Karpas-422 (cell line): ENCODE measurements at places on chromosomes 13 and 19.

DNA sequence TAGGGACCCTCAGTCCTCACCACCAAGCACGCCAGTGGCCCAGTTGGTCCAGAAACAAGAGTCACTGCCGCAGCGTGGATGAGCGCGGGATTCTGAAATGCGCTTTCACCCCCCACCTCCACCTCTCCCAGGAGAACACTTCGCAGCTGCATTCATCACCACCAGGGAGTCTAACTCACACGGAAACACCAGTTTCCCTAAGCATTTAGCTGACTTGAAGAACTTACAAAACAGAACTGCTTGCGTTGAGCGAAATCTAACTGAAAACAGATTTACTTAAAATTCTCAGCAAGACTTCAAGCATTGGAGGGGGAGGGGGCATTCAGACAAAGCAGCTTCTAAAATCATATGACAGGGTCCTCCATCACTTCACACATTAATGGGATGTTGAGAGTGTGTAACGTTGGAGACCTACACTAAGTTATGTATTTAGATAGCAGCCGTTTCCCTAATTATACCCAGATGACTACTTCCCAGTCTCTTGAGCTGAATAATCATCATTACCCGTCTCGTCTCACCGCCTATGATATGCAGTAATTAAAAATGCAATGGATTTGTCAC is 258.2 kb upstream of the IRS2 start:
- DNase-seq = no peak

GRCh38 chr19:45739498-45740439 is 6.5 kb downstream of the MEIOSIN start:
- DNase-seq = peak; percentile 64

- DNase-seq = peak; percentile 60
Measured at GRCh38 chr13:68081061-68081460, 850.9 kb upstream of the PCDH9 start.

DNA sequence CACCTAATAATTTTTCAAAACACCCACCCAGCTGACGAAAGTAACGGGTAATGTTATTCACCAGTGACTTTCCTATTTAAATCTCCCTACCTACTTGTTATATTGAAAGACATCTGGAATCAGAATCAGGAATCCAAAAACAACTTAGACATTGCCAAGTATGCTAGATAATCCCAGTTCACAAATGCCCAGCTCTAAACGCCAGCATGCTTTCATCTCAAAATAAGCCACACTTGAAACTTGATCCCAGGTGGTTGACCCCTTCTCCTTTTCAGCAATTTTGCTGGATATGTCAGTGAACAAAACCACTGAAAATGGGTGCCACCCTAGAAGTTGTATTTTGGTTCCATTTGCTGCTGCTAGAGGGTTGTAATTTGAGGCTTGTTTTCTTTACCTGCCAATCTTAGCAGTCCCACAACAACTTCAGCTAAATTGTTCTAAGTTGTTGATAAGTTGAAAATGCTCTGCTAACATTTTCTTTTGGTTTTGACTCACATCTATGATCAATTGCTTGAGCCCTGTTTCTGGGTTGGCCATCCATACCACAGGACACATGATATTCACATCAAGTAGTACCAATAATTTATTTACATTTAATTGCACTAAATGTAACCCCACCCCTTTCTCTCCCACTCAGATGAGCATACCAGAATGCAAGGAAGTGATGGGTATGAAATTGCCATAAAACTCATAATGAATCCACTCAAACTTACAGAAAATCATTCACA is 66.4 kb downstream of the DCT start:
- no peak for DNase-seq

DNA sequence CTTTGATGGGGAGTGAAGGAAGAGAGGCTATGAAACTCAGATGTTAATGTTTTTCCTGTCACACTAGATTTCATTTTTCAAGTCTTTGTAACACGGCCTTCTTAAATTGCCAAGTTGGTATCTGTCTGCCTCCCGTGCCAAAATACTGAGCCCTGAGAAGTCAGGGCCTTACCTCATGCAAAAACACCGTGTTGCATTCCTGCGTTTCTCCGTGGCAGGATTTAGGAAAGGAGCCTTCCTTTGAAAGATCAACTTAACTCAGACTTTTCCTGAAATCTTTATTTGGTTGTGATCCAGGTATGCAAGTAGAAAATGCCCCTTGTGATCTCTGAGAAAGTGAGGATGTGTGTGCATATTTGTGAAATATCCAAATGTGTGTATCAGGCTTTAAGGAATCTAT is 1291.0 kb upstream of the SLC10A2 start:
- no peak for DNase-seq

DNA sequence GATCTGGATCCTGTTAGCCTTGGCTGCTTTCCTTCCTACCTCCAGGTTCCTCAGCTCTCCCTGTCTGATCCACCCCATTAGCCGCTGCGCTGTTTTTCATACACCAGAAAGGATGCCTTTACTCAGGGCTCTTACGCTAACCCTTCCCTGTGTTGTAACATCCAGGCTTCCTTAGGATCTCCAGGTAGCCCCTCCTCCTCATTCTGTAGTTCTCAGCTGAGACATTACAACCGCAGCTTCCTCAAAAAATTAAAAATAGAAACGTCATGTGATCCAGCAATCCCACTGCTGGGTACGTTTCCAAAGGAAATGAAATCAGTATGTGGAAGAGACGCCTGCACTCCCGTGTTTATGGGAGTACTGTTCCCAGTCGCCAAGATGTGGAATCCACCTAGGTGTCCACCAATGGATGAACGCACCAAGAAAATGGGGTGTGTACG is 18.4 kb upstream of the MYADM start:
- DNase-seq = no peak

GRCh38 chr13:77492982-77493381 is 42.5 kb upstream of the SCEL start:
- DNase-seq = peak; percentile 74

DNA sequence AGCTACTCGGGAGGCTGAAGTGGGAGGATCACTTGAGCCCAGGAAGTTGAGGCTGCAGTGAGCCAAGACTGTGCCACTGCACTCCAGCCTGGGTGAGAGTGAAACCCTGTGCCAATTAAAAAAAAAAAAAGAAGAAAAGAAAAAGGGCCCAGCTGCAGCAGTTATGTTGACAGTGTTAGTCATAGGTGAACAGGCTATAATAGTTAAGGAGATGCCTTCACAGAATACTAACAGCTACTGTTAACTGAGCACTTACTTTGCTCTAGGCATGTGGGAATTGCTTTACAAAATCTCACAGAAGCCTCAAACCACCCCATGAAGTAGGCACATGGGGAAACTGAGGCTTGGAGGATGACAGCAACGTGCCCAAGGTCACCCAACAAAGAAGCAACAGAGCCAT is 3.9 kb downstream of the FBXO17 start:
- DNase-seq = no peak

- DNase-seq = no peak
Measured at GRCh38 chr13:32159137-32159869, 127.7 kb downstream of the FRY start.

DNA sequence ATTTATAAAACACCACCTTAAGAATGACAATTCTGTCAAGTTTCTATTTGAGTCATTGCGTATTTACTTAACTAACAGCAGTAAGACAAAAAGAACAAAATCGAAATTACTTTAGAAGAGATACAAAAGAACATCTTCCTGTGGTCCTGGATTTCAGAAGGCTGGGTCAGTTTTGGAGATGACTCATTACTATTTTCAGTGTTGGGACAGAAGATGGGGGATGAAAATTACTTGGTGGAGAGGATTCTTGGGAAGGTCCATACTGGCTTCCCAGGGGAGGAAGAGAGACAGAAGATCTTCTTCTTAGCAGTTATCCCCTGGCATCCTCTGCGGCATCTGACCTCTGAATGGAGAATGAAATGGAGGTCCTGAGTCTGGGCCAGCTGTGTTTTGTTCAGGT is 33.5 kb upstream of the CSNK1A1L start:
- DNase-seq = no peak

- peak; percentile 67 for DNase-seq
Measured at GRCh38 chr19:13463296-13463695, 43.0 kb downstream of the CACNA1A start.

DNA sequence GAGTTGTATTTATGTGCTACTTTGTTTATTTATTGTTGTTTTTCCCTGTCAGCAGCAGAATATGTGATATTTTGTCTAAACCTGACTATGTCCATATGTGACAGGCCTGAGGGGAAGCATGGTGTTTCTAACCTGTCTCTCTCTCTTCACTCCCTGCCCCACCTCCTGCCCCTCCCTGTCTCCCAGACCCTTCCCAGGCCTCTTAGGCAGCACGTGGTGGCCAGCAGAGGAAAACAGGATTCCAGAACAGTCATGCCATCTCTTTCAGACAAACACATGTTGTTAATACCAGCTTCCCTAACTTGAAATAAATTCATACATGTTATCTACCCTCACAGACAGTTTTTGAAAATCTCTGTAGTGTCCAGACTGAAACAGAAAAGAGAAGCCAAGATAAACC is 31.0 kb upstream of the ATP11A start:
- DNase-seq = no peak

DNA sequence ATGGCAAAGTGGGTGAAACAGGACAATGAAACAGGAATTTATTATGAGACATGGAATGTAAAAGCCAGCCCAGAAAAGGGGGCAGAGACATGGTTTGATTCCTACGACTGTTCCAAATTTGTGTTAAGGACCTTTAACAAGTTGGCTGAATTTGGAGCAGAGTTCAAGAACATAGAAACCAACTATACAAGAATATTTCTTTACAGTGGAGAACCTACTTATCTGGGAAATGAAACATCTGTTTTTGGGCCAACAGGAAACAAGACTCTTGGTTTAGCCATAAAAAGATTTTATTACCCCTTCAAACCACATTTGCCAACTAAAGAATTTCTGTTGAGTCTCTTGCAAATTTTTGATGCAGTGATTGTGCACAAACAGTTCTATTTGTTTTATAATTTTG is 8.6 kb downstream of the CLN5 start:
- DNase-seq = no peak

DNA sequence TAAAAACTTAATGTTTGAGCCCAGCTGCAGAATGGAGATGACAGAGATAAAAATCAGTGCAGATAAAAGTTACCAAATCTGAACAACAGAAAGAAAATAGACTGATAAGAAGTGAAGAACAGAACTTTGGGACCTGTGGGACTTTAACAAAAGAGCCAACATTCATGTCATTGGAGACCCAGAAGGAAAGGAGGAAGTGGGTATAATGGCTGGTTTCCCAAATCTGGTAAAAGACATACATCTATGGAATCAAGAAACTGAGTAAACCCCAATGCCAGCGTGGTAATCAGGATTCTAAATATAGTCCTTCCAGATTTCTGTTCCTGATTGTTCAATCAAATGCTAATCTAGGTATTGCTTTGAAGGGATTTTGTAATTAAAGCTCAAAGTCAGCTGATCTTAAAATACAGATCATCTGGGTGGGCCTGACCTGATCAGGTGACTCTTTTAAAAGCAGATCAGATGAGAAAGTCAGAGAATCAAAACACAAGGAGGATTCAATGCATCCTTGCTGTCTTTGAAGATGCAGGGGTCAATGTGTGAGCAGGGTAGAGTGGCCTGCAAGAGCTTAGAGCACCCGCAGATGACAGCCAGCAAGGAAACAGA is 25.3 kb upstream of the CEACAM20 start:
- DNase-seq = no peak

DNA sequence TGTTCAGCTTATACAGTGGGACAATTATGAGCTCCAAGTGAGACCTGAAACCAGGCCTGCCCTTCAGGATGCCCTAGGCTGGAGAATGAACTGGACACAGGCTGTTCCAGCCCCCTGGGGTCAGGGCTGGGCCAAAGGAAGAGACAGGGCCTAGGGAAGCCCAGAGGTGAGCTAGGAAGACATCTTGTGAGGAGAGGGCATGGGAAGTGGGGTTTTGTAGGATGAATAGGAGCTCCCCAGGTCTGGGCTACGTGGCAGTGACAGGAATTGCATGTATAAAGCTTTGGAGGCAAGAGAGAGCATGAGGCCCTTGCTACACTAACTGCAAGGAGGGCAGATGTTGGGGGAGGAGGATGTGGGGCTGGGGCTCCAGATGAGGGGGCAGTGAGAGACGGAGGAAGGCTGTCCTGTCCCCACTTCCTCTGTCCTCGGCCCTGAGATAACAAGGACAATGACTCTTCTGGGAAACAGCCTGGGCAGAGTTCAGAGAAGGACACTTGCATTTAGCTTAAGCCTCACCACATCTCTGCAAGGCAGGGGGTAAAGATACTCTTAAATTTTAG is 1.5 kb upstream of the TBXA2R start:
- no peak for DNase-seq

GRCh38 chr19:519449-519865 is 12.1 kb upstream of the CDC34 start:
- DNase-seq = no peak

DNA sequence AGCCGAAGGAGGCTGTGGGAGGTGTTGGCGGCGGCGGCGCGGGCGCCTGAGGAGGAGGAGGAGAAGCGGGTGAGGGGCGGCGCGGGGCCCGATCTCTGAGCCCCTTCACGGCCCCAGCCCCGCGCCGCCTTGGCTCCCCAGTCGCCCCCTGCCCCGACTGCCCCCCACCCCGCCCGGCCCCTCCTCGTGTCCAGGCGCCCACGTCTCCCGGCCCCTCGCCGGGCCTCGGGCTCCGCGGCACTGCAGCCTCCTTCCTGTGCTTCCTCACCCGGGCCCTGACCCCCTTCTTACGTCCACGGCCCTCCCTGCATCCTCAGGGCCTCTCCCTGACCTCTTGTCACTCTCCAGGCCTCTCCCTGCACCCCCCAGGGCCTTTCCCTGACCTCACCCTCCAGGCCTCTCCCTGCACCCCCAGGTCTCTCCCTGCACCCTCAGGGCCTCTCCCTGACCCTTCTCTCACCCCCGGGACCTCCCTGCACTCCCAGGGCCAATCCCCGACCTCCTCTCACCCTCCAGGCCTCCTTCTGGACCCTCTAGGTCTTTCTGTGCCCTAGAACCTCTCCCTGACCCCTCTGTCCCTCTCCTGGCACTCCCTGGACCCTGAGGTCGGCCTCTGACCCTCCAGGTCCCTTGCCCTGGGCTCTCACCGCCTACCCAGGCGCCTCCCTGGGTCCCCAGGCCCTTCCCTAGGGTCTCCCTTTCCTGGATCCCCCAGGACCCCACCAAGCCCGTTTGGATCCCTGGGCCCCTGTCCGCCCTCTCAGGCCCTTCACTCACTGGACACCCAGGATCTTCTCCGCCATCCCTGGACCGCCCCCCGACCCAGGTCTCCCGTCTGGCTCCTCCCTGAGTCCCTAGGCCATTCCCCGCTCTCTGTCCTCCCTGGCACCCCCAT is 460 bp downstream of the KMT5C start:
- DNase-seq = peak; percentile 63
